ENCODE measurements at places on chromosomes 16 and 17.

DNA sequence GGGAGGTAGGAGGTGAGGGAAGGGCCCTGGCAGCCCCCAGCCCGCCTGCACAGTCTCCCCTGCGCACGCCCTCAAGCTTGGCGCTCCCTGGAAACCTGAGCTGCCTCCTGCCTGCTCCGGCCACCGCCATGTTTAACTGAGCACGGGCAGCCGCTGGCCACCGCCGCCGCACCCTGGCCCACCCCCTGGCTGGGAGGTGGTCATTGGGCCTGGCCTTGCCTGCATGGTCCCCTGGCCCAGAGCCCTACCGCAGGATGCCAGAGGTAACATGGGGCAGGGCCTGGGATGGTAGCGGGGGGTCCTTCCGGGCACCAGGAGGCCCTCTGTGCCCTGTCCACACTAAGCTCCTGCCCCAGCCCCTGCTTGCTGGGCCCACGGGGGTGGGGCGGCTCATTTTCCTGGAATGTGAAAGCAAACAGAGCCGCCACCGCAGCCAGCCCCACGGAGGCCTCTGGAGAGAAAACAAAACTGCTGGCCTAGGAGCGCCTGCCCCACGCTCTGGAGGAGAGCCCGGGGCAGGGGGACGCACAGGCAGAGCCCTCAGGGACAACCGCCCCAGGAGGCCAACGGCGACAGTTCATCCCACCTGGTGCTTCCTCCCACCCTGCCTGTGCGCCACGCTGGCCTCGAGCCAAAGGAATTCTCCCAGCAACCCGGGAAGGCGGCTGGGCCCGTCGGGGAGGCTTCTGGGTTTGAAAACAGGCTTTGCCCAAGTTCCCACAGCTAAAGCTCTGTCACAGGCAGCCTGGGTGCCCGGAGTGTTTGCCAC is 8.9 kb downstream of the NHERF2 start:
- DNase-seq = peak; percentile 88

DNA sequence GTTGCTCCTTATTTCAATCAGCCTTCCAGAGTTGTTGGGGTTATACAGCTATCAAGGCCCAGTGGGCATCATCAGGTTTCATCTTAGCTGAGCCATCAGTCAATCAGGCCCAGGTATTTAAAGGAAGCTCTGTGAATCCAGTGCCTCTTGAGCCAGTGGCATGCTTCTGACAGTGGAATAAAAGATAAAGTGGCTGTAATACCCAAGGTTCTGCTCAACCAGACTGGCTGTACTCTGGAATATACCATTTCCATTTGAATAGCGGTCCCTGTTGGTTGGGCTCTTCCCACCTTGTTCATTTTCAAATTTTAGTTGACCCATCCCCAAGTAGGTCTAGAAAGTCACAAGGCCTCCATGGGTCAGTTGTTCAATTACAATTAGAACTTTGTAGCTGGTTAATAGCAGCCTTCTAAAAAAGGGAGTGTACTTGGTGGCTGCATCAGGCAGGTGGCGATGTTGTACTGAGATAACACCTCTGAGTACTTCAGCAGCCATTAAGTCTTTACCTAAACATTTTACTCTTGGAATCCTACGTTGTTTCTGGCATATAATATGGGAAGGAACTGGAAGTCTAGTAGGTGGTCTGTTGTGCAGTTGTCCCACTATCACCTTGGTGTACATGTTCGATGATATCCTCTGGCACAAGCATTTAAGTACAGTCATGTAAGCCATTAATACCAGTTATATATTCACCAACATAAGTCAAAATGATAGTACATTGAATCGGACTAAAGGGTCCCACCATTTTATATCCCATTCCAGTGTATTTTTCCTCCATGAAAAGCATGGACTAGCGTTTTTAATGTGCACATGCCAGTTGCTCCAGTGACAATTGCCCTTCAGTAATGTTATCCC is 294.1 kb downstream of the BCAS3 start:
- DNase-seq = peak; percentile 50

DNA sequence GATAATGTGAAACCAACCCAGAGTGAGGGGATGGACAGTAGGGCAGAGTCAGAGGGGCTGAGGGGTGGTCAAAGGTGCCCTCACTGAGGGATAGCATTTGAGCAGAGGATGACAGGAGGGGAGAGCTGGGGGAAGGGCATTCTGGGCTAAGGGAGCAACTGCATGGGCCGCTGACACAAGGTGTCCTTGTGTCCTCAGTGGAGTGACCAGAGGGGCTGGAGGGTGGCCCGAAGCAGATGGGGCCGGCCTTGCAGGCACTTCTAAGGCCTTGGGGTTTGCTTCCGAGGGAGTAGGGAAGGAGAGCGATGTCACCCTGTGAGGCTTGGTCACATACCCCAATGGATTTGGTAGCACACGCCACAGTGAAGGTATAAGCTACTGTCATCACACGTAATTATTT is 10.0 kb downstream of the NUBP1 start:
- no peak for DNase-seq

DNA sequence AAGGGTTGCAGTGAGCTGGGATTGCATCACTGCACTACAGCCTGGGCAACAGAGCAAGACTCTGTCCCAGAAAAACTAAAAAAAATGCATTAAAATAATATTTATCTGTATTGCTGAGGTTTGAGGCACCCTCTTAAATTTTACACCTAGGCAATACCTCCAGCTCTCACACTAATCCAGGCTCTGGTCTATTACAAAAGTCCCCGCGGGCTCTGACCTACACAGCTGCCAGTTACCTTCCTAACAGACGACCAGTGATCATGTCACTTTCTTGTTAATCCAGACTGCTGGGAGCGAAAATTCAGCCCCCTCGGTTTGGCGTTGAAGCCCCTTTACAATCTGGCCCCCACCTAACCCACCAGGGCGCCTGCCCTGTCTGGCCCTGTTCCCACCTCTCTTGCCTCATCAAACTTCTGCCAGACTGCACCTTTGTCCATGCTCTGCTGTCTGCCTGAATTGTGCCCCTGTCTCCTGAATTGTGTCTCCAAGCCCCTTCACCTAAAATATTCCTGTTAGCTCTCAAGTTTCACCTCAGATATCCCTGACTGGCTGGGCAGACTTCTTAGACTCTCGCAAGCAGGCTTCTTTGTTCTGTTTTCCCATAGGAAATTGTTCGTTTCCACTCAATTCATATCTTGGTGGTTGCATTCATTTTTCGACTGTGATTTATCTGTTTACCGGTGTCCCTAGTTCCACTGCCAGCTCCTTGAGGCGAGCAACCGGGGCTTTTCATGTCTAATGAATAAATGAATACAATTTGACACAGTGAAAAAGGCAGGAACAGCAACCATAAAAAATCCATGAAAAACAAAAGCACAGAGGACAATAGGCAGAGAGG is 65.9 kb downstream of the PITPNC1 start:
- no peak for DNase-seq

GRCh38 chr17:34619687-34620217 is 40.4 kb downstream of the TMEM132E start:
- DNase-seq = no peak

DNA sequence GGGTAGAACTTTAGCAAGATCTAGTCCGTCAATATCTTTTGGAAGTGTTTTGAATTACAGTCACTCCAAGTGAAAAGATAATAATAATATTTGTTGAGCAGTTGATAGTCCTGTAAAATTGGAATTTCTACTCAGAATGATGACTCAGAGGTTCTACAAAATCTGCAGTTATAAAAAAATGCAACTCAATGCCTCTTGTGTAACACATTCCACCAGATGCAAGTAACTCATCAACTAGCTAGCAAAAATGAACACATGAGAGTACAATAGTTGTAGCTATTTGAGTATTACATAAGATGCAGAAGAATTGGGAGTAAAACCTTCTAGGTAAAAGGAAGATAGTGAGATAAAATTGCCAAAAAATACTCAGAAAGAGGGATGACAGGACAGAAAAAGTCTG is 177.2 kb downstream of the CDH8 start:
- no peak for DNase-seq

GRCh38 chr17:10879190-10879836 is 41.4 kb upstream of the PIRT start:
- peak; percentile 61 for DNase-seq

DNA sequence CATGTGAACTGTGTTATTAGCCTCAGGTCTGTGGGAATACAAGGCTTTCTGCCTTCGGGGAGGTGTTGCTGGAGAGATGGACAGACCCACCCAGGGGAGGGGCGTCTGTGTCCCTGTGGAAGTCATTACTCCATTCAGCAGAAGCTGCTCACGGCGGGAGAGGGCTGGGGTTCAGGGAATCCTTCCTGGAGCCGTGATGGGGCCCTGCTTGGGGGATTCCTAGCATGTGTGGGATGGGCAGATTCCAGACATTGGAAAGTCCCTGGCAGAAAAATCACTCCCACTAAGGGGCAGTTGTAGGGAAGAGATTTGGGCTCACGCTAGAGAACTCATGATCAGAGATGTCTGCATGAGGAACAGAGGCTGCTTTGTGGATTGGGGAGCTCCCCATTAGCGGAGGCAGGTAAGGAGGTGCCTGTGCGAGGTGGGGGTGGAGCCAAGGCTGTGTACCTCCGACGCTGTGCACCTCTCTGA is 56.3 kb upstream of the IL34 start:
- peak; percentile 87 for DNase-seq

GRCh38 chr17:21495281-21495680 is 119.1 kb downstream of the KCNJ12 start:
- DNase-seq = no peak

- no peak for DNase-seq
These were observed 15.7 kb downstream of the C16orf74 start for GRCh38 chr16:85735225-85735635.

DNA sequence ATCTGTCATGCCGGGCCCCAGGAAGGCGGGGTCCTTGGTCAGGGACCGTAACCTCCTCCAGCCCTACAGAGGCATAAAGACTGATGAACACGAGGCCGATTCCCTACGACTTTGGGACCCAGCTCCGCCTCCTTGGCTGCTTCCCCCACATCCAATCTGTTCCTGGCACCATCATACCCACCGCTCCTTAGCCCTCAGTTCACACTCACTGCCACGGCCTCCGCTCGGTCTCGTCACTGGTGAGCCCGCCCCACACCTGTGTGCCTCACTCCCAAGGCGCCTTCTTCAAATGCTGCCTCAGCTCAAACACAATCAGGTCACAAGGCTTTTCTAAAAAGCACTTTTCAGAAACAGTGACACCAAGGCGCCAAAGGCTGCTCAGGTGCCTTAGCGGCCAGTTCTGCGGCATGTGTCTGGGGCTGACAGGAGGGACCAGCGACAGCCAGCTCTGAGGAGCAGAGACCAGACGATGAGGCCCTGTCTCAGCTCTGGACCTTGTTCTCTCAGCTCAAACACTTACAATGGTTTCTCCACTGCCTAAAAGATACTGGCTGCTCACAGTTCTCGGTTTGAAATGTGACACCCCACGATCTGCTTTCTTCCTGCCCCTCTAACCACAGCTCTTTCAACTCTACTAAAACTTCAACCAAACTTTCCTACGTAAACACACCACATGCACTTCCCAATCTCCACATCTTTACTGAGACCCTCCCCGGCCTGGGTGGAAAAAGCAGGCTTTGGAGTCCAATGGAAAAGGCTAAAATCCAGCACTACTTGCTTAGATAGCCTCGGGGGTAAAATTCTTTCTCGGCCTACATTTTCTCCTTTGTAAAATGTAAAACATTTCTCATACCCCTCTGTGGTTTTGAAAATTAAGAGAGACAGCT is 33.2 kb downstream of the CYB5D2 start:
- DNase-seq = no peak

GRCh38 chr17:40596261-40596919 is 31.1 kb upstream of the CCR7 start:
- no peak for DNase-seq

DNA sequence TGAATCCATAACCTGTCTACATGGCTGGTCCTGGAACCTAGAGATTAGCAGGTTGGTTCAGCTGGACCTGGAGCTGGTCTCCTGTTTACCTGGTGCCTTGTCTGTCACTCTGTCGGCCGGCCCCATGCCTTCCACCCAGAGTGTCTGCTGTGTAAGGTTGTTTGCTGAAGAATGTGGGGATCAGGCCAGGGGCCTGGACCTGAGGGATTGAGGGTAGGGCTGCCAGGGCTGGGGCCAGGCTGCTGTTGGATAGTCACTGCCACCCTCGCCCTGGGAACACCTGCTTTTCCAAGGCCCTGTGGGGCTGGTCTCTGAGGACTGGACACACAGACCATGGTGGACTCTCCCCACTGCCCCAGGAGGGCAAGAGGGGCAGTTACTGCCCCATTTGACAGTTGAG is 1.4 kb downstream of the NHERF2 start:
- DNase-seq = no peak

DNA sequence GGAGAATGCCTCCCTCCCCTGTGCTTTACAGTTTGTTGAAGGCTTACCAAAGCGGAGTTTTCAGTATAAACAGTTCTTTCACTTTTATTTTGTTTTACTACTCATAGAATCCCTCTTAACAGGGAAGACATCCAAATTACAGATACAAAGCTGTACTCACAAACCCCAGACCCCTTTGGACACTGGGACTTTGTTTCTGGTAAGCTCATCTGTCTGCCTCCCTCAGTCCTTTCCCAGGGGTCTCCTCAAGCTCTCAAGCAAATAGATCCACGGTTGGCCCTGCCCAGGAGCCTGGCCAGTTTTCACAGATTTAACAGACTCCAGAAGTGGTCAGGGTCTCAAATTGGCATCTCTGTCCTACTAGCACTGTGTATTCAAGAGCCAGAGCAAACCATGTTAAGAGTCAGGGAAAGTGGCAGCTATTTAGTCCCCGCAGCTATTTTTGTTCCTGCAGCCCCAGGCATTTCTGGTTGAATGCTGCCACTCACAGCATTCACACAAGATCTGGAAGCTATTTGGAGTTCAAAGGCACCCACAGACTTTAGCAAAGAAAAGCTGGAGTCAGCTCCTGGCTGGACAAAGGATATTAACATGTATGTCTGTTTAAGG is 54.2 kb downstream of the TMEM100 start:
- DNase-seq = peak; percentile 67

- DNase-seq = no peak
These were observed 33.4 kb upstream of the TMEM92 start for GRCh38 chr17:50240851-50241250.

DNA sequence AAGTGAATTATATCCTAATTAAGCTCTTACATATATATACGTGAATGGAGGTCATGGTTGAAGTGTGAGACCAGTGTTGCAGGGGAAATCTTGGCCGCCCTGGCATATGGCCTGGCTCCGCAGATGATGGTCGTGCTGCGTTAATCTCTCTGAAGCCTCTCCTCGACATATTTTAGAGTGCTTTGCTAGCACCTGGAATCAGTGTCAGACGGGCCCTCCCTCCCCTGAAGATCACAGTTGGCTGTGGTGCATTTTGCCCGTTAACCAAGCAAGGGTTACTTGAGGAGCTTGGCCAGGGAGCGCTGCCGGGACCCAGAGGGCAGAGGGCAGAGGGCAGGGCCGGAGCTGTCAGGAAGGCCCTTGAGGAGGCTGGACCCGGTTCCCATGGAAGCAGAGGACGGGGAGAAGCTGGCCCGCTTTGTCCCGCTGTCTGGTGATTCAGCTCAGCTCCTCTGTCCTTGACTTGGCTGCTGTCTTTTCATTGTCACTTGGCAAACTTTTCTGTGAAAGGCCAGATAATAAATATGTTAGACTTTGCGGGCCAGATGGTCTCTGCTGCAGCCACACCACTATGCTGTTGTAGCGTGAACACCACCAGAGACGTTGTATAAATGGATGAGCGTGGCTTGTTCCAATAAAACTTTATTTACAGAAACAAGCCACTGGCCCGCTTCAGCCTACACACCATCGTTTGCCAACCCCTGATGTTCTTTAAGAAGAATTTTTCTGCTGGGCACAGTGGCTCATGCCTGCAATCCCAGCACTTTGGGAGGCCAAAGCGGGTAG is 32.3 kb downstream of the CIBAR2 start:
- DNase-seq = no peak

- no peak for DNase-seq
These were observed 44.4 kb downstream of the BANP start for GRCh38 chr16:87995644-87996043.

- no peak for DNase-seq
These were observed 17.0 kb downstream of the CEP295NL start for GRCh38 chr17:78885956-78886355.

- DNase-seq = no peak
These were observed 98.5 kb downstream of the PGS1 start for GRCh38 chr17:78476973-78477372.
